HuH-7 (cell line): ENCODE measurements at places on chromosomes 16 and 17.

- no peak for DNase-seq
Measured at GRCh38 chr17:10025976-10026901, 121.2 kb upstream of the RCVRN start.

- DNase-seq = no peak
Measured at GRCh38 chr16:67339453-67339852, 12.8 kb downstream of the LRRC36 start.

GRCh38 chr17:69448431-69449102 is 34.1 kb downstream of the MAP2K6 start:
- no peak for DNase-seq

GRCh38 chr17:18028114-18028951 is 10.6 kb downstream of the ATPAF2 start:
- no peak for DNase-seq

DNA sequence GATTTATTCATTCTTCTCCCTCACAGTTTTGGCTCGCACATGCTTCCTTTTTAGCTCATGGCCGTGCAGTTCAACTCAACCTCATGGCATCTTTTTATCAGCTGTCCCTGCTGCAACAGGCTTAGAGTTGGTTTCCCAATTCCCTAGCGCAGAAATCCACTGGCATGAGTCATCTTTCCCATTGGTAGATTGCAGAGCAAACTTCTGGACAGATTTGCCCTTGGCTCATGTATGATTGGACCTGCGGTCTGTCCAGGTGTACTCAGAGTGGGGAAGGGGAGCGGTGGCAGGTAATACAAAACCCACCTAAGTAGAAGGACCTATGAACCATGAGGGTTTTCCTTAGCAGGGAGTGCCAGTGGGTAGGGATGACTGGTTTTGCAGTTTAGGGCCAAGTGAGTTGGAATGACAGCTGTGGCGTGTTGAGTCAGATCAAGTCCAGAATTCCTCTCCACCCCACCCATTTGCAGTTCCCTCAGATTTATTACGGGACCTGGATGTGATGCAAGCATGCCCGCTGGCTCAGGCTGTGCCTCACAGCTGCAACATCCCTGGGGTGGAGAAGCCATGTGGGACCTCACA is 584.7 kb downstream of the WWOX start:
- peak; percentile 34 for DNase-seq

DNA sequence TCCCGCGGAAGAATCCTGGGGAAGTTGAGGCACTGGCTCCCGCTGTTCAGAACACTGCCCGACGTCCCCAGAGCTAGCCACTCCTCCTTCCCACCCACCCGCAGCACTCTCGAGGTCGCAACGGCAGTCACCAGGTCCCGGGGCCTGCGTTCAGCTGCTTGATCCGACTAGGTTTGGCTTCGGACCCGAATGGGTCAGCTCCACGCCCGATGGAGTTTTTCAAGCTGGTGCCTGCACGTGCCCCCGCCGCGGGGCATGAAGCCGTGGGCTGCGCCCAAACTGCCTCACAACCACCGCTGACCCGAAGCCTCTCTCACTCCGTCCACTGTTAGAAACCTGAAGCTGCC is 12.4 kb upstream of the ODF4 start:
- no peak for DNase-seq

- no peak for DNase-seq
Measured at GRCh38 chr16:75256696-75257343, 5.4 kb upstream of the BCAR1 start.

DNA sequence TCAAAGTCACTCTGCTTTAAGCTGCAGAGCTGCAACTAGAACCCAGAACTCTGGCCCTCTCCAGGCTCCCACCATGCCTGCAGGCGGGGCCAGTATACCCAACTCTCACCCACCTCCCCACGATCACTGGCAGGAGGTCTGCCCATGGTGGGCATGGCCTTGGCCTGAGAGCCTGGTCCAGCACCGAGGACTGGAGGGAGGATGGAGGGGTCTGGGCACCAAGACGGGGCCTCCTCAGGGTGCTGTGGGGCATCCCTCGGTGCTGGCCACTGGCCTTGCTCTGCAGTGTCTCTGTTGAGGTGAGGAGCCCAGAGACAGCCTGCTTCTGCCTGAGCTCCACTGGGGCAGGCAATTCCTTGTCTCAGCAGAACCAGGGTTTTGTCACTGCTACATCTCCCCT is 1.5 kb upstream of the KRT16 start:
- no peak for DNase-seq

DNA sequence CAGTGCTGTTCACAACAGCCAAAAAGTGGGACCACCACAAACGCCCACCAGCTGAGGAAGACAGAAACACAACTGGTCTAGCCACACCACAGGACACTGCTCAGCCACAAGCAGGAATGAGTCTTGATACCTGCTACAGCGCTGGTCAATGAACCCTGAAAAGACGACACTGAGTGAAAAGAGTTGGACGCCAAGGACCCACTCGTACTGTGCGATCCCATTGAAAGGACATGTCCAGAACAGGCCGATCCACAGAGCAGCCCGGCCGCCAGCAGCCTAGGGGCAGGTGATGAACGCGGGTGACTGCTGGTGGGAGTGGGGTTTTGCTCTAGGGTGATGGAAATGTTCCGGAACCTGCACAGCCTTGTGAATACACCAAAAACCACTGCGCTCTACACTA is 10.6 kb upstream of the SLC38A8 start:
- no peak for DNase-seq

- peak; percentile 30 for DNase-seq
Measured at GRCh38 chr17:31559584-31560501, 168.4 kb downstream of the RAB11FIP4 start.

DNA sequence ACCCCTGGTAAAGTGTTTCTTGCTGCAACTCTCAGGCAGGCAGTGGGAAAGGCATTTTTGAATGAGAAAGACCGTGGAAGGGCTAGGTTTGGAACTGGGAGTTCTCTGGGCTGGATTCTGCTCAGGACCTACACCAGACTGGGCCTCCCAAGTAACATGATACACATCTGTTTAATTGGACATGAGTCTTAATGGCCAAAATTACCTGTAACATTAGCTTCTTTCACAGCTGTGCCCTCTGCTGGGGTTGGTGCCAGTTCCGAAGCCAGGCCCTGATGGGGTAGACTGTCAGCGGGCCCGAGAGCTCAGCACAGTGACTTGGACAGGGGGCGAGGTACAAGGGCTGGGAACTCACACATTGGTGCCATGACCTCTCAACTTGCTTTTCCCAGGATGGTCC is 118.9 kb upstream of the IRX3 start:
- no peak for DNase-seq

DNA sequence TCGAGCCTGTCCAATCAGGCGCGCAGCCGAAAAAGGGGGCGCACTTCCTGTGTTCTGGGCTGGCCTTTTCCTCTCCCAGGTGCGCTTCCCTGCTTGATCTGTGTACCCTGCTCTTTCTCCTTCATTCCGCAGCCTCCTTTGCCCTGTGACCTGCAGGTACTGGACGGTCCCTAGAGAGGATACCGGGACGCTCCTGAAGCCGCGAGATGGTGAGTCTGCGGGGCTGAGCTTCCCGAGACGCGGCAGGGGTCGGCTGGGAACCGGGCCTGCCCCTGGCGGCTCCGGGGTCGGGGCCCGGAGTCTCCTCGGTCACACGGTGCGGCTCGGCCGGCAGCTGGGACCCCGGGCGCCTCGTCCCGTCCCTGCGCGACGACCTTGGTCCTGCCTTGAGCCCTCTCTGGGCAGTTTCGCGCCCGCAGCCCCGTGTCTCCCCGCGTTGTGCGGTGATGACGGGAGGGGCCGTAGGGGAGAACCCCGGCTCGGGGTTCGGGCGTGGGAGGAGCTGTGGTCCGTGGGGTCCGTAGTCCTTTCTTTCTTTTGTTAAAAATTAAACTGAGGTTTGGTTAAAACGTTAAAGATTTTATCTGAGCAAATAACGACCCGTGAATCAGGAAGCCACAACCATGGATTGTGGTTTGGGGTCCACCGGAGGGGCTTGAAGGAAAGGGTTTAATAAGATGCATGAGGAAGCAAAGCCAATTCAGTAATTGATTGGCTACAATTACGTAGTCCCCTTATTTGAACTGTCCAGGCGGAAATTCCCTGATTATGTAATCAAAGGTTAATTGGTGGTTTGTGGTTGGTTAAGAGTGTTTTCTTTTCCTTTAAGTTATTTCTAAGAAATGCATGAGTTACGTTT is 172.8 kb upstream of the ZNF267 start:
- peak; percentile 15 for DNase-seq

GRCh38 chr17:38899421-38899820 is 26.0 kb upstream of the LASP1NB start:
- DNase-seq = no peak

GRCh38 chr17:50276588-50277356 is 2.5 kb downstream of the TMEM92 start:
- DNase-seq = no peak

GRCh38 chr16:8941718-8942344 is 21.9 kb downstream of the USP7 start:
- DNase-seq = no peak

DNA sequence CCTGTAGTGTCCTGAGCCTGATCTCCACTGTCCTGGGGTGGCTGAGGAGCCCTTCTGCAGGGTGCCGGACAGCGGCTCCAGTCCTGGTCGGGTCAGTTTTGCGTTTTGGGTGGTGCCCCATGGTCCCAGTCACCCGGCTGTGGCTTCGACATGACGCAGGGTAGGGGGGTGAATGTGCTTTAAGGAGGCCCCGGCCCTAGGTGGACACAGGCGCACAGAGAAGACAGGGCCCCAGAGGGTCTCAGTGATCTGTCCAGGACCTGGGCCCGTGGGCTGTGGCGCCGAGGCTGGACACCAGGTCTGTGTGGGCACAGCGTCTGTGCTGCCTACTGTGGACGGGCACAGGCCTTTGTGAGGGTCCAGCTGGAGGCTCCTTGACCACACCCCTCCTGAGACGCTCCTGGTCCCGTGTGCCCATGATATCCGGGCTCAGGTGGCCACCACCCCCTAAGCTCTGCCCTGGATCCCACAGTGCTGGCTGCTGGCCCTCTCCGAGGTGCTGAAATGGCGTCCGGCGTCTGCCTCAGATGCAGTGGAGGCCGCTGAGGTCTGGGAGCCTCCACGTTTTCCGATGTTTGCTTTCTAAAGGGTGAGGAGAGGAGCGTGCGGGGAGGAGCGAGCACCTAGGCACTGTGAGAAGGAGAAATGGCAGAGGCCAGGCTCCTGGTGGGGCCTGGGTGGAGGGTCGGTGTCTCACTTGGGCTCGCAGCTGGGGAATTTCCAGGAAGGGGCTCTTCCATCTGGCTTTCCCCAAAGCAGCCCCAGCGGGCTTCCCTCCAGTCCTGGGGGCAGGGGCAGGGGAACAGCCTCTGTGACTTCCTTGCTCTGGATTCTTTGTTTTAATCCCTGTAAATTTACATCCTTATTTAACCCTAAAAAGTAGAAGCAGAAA is 56.1 kb upstream of the ACSF3 start:
- peak; percentile 93 for DNase-seq

DNA sequence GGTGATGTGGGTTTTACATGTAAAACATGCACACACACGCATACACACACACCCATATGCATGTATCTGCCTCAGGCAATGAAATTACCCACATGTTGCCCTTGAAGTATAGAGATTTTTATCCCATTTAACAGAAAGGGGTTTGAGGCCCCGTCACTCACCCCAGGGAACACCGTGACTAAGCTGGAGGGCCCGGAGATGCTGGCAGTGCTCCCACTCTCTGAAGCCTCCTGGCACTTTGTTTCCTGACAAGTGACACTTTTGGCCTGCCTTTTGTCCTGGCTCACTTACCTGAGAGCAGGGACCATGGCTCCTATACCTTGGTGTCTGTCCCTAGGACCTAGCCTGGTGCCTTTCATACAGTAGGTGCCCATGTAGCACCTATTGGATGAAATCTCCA is 50.0 kb upstream of the TNRC6C start:
- DNase-seq = no peak

- DNase-seq = no peak
Measured at GRCh38 chr17:18177722-18178121, 5.9 kb upstream of the ALKBH5 start.

DNA sequence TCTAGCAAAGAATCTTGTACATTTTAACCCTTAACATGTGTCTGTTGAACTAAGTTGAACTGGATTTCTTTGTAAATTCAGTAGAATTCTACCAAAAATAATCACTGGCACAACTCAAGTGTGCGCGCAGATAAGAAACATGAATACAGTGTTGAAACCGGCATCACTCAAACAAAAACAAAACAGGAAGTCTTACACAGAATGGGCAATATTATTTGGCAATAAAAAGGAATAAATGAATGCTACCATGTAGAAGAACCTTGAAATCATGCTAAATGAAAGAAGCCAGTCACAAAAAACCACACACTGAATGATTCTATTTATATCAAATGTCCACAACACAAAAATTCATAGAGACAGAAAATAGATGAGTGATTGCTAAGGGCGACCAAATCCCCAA is 102.9 kb upstream of the ZFHX3 start:
- no peak for DNase-seq

DNA sequence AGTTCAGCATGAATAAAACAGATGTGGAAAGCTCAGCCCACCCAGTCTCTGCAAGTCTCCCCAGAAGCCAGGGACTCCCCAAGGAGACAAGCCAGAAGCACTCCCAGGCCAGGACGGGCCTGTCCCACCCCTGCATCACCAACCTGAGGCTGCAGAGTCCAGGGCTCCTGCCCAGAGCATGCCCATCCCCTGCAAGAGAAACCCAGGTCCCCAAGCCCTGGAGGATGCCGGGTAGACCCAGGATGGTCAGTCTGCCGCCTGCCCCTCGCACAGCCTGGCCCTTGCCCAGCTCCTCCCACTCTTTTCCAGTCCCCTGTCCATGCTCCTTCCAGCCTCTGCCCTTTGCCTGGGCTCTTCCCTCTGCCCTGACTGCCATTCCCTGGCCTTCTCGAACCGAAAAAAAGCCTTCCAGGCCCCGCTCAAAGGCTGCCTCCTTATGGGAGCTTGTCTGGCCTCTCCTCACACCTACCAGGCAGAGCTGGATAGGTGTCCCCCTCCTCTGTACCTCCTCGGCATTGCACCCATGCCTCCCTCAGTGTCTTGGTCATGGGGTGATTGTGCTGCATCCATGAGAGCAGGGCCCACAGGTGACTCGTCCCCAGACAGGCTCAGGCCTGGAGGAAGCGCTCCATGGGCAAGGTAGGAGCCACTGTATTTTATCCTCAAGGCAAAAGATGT is 44.8 kb downstream of the BEAN1 start:
- DNase-seq = no peak

- DNase-seq = no peak
Measured at GRCh38 chr17:41948762-41949460, 17.7 kb upstream of the CNP start.

GRCh38 chr16:30724641-30725417 is 23.4 kb upstream of the PHKG2 start:
- no peak for DNase-seq

- no peak for DNase-seq
Measured at GRCh38 chr17:15740570-15741120, 8.6 kb downstream of the TBC1D26 start.

DNA sequence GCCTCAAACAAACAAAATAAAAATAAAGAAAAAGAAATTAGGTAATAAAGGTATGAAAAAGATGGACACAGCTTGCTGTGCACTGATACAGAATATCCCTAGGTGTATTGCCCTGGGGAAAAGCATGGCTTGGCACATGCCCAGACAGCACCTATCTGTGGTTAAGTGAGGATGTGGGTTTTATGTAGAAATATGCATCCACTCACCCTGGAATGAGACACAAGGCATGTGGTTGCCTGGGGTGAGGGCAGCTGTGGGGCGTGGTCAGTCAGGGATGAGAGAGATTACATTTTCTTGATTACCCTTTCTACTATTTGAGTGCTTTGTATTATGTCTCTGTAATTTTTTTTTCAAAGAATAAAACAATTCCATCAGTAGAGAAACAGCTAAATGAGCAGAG is 6.9 kb downstream of the PLLP start:
- no peak for DNase-seq
